H1 (cell line): ENCODE measurements at places on chromosomes 3 and 15. TPM values are rescaled to one million over a fixed set of nuclear protein-coding genes. Genes with fewer than 3 reads are reported as not detected.

LYZL4 gene
- total RNA-seq: not detected in 2 replicates

CHSY1 gene
- total RNA-seq: 60.3 and 60.7 TPM in 2 replicates

RHOV gene
- 2.4 and 2.7 TPM in 2 replicates for total RNA-seq

GXYLT2 gene
- total RNA-seq: 3.9 and 5.6 TPM in 2 replicates

ARHGAP11A gene
- 112 TPM in 2 replicates for total RNA-seq

CHRM5 gene
- not detected in 2 replicates for total RNA-seq

APBA2 gene
- 13.9 and 15.5 TPM in 2 replicates for total RNA-seq

CCR8 gene
- not detected in 2 replicates for total RNA-seq

MKRN3 gene
- not detected in 2 replicates for total RNA-seq

GOLGA8G gene
- total RNA-seq: not detected in 2 replicates

ZBTB20 gene
- total RNA-seq: 0.46 and 1.3 TPM in 2 replicates

AEN gene
- total RNA-seq: 122 and 125 TPM in 2 replicates

FAM107A gene
- total RNA-seq: 0.57 and 0.65 TPM in 2 replicates

PCYT1A gene
- 30.2 and 31.8 TPM in 2 replicates for total RNA-seq

TIGIT gene
- not detected in 2 replicates for total RNA-seq

BSN gene
- total RNA-seq: 2.9 and 3.0 TPM in 2 replicates

SAMMSON gene
- total RNA-seq: not detected in 2 replicates

SYNPR gene
- 0.54 and 0.99 TPM in 2 replicates for total RNA-seq

WDR93 gene
- not detected in 2 replicates for total RNA-seq

SQOR gene
- total RNA-seq: 0.22 and 0.25 TPM in 2 replicates

ALG1L2 gene
- 1.2 and 1.7 TPM in 2 replicates for total RNA-seq

ZCWPW2 gene
- 0.33 and 0.39 TPM in 2 replicates for total RNA-seq
